ENCODE measurements at places on chromosomes 16 and 17.

GRCh38 chr17:77604301-77604972 is 354.1 kb upstream of the TNRC6C start:
- DNase-seq: no peak

GRCh38 chr17:41691031-41691777 is 2.5 kb downstream of the EIF1 start:
- DNase-seq: no peak

DNA sequence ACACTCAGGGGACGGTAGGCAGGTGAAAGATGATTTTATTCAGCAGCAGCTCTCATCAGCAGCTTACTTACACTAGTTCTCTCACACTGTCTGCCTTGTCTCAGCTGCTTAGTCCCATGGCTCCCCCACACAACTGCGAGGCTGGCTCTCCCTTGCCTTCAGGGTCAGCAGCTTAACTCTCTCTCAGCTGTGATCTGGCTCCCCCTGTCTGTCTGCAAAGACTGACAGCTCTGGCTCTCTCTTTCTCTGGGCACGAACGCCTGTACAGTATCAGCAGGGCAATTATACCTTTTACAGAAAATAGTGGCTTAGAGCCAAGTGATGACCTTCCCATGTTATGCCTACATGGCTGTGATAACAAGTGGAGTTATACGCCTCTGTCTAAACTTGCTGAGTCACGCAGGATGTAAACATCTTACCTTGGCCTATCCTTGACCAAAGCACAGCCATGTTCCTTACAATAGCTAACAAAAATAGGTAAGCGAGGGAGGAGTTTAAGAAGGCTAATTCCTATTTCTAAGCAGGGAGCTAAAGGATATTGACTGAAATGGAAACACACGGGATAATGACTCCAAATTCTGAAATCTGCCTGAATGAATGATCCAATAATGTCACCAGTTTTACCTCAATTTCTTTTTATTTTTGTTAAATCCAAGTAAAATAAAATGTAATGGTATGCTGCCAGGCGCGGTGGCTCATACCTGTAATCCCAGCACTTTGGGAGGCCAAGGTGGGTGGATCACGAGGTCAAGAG is 1.1 kb upstream of the NDUFAB1 start:
- DNase-seq: no peak

DNA sequence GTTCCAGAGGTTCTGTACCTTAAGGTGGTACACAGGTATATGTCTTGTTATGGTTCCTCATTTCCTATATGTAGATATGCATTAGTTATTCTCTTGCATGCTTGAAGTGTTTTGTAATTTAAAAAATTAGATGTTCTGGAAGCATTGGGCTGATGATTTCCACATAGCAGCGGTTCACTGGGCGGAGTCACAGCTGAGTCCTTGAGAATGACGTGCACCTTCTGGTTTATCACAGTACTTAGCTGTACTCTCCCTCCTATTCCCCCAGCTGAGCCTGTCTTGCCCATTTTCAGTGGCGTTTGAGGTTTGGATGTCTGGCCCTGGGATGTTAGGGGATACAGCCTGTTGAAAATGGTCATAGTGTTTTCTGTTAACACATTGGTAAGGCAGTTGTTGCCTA is 327.1 kb downstream of the SNX29 start:
- DNase-seq: no peak

GRCh38 chr16:6335072-6335471 is 997.6 kb upstream of the RBFOX1 start:
- no peak for DNase-seq

GRCh38 chr17:37274461-37274860 is 101.3 kb upstream of the C17orf78 start:
- DNase-seq: no peak

GRCh38 chr17:14805348-14805747 is 459.8 kb downstream of the PMP22 start:
- no peak for DNase-seq

All from GM04504 (cell line).